CD4-positive, alpha-beta memory T cell (primary cell): ENCODE measurements at places on chromosomes 6 and 20.

DNA sequence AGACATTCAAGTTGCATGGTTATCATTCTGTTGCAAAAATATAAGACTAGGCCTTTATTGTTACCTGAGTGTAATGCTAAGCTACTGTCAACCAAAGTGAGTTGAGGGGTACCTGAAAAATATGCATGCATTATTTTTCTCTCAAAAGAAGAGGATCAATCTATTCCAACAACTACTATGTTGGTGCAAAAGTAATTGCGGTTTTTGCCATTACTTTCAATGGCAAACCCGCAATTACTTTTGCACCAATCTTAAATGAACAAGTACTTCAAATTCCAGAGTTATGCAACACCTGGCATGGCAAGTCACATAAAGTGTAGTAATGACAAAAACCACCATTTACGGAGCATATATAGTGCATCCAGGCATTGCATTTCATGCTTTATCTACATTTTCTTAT lies 307.0 kb upstream of the NOX3 start:
- DNase-seq, result no peak

- no peak for DNase-seq
These were observed 28.2 kb downstream of the SLC12A5 start for GRCh38 chr20:46056970-46057855.

DNA sequence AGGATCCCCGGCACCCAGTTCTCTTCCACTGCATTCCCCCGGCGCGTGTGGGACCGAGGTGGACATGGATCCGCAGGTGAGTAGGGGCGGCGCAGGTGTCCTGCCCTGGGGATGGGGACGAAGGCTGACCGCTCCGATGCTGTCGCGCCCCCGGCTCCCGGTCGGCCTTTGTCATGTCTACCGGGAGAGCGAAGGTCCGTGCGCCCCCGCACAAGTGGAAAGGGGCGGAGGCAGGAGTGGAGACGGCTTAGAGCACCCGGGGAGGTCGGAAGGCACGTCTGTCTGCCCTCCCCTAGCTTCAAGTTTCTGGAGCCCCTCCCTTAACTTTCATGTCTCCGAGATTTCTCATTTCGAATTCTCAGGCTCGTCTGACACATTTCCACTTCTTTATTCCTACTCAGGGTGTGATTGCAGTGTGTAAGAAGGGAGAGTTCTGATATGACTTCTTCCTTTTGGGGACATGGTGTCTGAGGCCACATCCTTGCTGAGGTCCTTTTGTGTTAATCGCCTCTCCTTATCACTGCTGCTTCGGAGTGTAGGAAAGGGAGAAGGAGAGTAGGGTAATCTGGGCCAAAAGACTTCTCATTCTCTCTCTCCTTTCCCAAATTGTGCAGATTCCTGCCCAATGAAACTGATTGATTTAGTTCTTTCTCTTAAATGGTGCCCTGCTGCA lies 435 bp downstream of the KIFC1 start:
- no peak for DNase-seq

DNA sequence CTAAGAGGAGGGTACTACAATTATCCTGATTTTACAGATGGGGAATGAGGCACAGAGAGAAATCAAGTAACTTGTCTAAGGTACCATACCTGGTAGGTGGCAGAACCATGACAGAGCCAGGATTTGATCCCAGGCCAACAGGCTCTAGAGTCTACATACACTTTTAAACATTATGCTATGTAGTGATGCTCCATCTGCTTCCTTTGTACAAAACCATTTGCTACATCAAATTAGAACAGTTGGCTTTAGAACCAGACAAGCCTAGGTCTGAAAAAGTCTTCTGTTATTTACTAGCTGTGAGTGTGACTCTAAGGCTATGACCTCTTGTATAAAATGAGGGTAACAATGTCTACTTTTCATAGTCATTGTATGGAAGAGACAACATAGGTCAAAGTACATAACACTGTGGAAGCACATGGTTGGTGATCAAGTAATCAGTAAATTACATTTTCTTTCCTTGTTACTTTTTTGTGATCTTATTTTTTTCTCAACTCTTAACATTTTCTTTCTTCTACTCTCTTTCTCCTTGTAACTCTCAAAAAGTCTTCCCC lies 122.1 kb downstream of the PDSS2 start:
- no peak for DNase-seq

DNA sequence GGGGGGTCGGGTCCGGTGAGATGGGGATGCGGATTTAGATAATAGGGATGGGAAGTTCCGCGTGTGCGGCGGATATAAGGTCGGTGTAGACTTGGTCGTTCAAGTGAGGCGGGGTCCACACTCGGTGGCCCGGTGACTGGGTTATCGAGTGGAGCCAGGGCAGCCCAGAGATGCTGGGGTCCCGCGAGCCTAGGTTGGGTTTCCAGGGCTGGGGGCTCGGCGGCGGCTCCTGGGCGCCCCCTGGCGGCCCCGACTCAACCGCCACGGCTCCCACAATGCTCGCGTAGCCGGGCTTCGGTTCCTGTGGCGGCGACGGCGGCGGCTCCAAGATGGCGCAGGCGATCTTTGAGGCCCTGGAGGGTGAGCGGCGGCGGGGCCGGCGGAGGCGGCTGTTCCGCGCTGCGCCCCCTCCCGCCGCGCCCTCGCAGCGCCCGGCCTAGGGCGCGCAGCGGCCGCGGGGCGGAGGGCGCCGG lies at the start of gene ZNF341:
TSS of gene ZNF341 (plus strand) at position 304 of the 473 bp plus-strand sequence. CDS start at position 330, 26 bp downstream.
- DNase-seq, result peak; percentile 91

DNA sequence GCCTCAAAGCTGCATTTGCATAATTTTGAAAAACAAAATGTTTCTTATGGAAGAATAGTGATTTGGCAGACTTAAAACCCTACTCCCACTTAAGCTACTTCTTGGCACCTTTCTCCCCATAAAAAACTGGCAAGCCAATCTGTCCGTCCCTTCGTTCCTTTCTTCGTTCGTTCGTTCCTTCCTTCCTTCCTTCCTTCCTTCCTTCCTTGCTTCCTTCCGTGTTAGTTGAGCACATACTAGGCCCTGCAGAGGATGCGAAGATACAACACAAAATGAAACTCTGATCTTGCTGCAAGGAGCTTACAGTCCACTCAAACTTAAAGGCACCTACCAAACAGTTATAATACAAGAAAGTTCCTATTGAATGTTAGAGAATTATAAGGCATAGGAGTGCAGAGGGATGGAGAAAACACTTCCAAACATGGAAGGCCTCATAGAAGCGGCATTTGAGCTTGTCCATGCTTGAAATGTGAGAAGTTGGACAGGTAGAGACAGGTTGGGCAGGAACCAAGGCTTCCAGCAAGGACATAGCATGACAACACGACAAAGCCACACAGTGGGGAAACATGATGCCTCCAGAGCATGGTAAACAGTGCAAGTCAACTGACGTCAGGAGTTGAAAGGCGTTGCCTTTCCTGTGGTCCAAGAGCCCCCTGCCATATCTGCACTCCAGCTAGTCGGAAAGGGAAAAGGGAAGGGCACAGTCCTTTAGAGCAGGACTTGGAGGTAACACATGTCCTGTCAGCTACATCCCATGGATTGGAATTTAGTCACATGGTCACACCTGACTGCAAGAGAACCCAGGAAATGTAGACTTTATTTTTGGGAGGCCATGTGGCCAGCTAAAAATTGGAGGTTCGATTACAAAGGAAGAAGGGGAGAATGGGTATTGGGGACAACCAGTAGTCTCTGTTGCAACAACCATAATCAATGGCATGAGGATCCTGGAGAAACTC lies 7.0 kb downstream of the PNPLA1 start:
- DNase-seq, result no peak

DNA sequence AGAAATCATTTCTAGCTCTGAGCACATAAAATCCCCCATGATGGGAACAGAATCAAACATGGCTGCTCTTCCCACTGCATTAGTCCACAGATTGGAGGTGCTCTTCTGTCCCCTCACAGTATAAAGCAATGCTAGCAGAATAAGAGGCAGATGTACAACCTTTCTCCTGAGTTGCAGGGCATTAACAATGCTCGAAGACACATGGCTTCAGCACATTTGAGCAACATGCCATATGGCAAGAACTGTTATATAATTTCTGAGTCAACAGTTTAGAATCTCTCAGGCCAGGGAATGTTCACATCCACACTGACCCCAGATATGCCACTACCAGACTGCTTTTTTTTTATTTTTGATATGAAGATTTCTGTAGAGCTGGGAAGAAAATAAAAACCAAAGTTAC lies 119.6 kb downstream of the KIF13A start:
- DNase-seq, result no peak

- DNase-seq, result no peak
These were observed 7.0 kb downstream of the PTPN1 start for GRCh38 chr20:50516935-50517816.

DNA sequence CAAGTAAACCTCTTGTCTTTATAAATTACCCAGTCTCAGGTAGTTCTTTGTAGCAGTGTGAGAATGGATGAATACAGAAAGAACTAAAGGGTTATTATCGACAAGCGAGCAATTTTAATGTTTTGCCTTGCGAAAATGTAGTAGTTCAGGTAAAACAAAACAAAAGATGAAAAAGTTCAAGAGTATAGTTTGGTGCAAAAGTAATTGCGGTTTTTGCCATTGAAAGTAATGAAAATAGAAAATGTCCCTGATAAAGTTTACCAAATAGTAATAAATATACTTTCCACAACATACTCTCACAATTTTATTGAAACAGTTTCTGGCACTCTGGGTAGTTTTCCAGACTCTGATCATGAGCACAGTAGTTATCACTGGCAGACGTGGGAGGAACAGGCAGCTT lies 71.9 kb upstream of the SLC35B3 start:
- no peak for DNase-seq

- DNase-seq, result no peak
These were observed 6.4 kb upstream of the SDC4 start for GRCh38 chr20:45354423-45355208.

- no peak for DNase-seq
These were observed 81.7 kb upstream of the FOXP4 start for GRCh38 chr6:41464481-41464880.

DNA sequence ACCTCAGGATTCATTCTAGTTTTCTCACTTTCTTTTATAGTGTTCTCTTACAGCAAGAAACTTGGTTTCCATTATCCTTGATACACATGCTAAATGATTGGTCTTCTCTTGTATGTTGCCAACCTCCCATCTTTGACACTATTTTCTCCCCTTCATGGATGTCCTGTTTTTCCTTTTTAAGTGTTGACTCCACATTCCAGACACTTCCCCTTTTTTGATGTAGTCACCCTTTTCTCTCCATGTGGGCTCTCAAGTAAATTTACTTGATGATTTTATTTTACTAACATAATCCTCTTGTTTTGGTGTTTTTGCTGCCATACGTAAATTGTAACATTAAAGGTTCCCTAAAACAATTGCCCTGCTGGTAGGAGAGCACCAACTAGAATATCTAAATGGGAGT lies 148.1 kb downstream of the ZFAND3 start:
- no peak for DNase-seq

DNA sequence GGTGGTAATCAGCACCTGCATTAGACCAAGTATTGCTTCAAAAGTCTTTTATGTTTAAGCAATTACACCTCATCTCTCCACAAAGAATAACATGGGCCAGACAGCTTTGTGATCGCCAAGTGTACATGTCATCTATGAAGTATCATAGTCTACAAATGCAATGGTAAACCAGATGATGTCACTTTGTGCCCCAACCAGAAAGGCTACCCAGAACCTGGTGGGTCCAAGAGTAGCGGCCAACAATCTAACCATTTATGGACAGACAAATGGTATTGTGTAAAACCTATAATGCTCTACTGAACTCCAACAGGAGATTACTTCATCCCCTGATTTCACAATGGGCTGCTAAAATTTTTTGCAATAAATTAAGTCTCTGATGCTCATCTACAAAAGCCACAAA lies 295.9 kb downstream of the GMDS start:
- no peak for DNase-seq
